ENCODE measurements at places on chromosomes 1 and 21.

GRCh38 chr1:40755067-40755466 lies 28.5 kb upstream of the KCNQ4 start:
- DNase-seq, result no peak

DNA sequence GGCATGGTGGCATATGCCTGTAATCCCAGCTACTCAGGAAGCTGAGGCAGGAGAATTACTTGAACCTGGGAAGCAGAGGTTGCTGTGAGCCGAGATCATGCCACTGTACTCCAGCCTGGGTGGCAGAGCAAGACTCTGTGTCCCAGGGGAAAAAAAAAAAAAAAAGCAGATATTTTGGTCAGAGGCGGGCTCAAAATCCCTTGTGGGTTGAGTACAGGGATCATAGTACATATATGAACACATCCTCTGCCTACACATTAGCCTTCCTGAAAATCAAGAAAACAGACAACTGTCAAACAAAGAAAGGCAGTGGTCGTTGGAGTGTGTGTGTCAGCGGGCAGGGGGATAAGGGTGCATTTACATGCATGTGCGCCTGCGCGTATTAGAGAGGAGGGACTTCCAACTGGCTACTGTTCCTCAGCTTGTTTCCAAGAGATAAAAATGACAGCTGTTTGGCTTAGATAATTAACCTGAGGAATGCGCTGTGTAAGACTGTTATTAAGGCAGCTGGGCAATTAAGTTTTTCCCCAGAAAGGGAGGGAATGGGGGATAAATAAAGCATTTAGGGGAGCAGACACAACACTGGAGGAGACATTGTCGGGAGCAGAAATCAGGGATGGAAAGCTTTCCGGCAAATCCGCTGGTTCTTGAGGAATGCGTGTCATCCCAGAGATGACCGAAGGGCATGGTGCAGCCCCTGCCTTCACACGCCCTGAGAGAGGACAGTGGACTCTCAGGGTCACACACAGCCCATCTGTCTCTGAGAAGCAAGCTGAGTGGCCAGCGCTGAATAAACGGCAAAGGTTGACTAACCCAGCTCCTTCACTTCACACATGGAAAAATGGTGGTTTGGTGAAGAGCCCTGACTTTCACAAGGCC lies 6.4 kb downstream of the LAMB3 start:
- no peak for DNase-seq

GRCh38 chr1:53182111-53182593 lies 14.5 kb upstream of the CPT2 start:
- DNase-seq, result no peak

DNA sequence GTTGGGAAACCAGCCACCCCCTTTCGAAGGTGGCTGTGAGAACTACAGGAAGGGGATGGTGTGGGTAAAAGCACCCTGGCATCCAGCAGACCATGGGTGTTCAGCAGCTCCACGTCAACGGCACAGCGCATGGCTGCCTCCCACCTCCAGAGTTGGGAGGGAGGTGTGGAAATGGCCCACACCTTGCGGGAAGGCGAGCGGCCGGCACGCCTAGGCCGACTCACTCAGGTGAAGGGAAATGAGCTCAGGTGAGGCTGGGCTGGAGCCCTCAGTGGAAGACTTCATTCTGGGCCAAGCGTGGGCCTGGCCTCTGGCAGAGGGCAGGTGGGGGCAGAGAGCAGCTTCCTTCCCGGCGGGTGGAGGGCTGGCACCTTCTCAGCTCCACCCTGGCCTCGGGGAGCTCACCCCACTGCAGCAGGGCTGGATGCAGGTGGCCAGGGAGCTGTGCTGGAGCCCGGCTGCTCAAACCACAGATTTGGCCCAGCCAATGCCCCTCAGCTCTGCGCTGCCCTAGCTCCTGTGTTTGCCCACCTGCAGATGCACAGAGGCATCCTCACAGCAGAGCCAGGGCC lies 24.8 kb upstream of the ALDH4A1 start:
- DNase-seq, result no peak

- DNase-seq, result no peak
Measured at GRCh38 chr1:20291645-20292084, 990 bp downstream of the VWA5B1 start.

DNA sequence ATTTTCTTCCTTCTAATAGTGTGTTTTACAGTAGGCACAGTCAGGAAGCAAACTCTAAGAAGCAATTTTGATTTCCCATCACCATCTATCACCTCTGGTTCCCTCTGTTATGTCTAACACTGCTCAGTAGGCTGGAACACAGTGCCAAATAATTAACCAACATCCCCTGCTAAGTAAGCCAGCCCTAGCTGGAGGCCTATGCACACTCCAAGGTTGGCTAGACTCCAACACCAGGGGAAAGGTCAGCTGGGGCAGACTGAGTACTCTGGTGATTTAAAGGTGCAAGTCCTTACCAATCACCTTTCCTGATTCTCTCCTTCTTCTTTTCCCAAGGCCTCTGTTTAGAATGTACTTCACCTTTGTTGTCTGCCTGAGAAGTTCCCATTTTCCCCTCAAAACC lies 46.5 kb upstream of the BEND5 start:
- no peak for DNase-seq

DNA sequence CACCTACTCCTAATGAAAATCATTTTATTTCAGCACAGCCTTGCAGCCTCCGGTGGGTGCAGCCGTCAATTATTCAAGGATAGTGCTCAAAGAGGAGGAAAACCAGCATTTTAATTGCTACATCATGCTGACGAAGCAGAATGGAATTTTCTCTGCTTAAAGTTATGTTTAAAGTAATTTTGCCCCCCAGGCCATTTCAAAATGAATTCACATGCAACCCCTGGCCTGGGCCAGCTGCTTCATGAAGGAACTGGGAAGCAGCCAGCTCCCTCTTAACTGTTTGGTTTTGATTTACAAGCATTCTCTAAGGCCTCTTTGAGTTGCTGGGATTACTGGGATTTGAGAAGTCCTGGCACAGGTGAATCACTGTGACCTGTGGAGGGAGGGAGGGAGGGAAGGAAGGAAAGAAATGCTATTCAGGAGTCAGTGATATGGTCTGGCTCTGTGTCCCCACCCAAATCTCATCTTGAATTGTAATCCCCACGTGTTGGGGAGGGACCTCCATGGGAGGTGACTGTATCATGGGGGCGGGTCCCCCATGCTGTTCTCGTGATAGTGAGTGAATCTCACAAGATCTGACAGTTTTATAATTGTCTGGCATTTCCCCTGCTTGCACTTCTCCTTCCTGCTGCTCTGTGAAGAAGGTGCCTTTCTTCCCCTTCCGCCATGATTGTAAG lies 66.0 kb downstream of the PGBD5 start:
- DNase-seq, result no peak

GRCh38 chr1:2413495-2414296 lies 1.3 kb upstream of the PEX10 start:
- no peak for DNase-seq

- DNase-seq, result no peak
Measured at GRCh38 chr1:86753700-86754099, 49.3 kb downstream of the SH3GLB1 start.

GRCh38 chr21:39715804-39716397 lies 29.1 kb upstream of the IGSF5 start:
- no peak for DNase-seq

GRCh38 chr1:32920833-32921232 lies 19.6 kb upstream of the TMEM54 start:
- DNase-seq, result no peak

DNA sequence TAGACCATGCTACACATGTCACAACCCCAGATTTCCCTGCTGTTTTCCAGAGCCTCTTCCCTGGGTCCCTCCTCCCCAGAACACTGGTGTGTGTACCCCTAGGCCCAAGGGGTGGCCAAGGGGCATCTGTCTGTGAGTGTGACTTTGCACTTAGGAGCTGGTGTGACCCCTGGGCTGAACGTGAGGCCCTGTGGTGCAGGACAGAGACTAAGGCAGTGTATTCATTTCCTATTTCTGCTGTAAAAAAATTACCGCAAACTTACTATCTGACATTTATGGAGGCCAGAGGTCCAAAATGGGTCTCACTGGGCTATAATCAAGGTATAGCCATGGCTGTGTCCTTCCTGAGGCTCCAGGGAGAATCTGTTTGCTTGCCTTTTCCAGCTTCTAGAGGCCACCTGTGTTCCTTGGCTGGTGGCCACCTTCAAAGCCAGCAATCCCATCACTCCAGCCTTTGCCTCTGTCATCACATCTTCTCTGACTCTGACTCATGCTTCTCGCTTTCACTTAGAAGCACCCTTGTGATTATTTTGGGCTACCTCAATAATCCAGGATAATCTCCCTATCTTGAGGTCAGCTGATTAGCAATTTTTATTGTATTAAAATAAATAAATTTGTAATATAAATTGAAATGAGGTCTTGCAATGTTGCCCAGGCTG lies 24.0 kb upstream of the ELOA start:
- no peak for DNase-seq

DNA sequence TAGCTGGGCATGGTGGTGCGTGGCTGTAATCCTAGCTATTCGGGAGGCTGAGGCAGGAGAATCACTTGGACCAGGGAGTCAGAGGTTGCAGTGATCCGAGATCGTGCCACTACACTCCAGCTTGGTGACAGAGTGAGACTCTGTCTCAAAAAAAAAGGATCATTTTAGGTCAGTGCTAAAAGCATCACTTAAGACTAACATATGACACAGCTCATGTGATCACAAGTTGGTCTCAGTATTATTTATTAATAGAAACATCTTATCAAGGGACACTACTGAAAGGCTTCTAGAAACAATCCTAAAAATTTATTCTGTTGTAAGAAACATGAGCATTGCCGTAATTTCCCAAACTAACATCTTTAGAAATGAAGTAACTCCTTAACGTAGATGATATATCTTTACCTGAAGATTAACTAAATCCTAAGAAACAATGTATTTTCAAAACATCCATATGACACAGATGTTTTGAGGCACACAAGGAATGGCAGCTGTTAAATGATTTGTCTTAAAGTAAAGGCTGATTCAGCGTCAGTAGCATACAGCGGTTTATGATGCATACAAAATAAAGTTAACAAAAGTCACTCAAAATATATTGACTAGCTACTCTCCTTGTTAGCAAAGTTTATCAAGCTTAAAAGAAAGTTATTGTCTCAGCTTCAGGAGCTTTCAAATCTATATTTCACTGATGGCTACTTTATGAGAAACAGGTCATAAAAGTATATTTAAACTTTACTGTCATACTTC lies 2.6 kb downstream of the NIBAN1 start:
- no peak for DNase-seq

GRCh38 chr1:226967665-226968064 lies 27.6 kb downstream of the COQ8A start:
- no peak for DNase-seq

DNA sequence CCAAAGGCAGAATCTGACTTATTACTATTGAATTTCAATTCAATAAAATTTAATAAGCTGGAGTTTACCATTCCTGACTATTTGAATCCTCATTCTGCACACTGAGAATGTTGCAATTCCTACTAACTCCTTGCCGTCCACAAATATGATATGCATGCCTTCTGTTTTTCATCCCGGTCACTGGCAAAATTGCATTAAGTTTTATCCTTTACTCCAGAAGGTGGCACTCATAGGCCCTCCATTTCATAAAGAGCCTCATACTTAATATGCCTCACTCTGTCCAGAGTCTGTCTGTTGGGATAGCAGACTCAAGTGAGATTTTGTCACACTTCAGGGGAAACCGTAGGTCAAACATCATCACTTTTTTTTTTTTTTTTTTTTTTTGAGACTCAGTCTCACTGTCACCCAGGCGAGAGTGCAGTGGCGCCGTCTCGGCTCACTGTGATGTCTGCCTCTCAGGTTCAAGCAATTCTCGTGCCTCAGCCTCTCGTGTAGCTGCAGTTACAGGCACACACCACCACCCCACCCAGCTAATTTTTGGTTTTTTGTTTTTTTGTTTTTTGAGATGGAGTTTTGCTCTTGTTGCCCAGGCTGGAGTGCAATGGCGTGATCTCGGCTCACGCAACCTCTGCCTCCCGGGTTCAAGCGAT lies 27.3 kb downstream of the F11R start:
- no peak for DNase-seq

DNA sequence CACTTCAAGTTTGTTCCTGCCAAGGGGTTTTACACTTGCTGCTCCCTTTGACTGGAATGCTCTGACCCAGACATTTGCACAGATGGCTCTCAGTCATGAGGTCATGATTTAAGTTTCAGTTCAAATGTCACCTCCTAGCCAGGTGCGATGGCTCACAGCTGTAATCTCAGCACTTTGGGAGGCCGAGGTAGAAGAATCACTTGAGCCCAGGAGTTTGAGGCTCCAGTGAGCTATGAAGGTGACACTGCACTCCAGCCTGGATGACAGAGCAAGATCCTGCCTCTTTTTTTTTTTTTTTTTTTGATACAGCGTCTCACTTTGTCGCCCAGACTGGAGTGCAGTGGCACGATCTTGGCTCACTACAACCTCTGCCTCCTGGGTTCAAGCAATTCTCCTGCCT lies 4.5 kb upstream of the ZMYM4 start:
- DNase-seq, result no peak
